H54 (cell line): ENCODE measurements at places on chromosomes 7 and 10.

DNA sequence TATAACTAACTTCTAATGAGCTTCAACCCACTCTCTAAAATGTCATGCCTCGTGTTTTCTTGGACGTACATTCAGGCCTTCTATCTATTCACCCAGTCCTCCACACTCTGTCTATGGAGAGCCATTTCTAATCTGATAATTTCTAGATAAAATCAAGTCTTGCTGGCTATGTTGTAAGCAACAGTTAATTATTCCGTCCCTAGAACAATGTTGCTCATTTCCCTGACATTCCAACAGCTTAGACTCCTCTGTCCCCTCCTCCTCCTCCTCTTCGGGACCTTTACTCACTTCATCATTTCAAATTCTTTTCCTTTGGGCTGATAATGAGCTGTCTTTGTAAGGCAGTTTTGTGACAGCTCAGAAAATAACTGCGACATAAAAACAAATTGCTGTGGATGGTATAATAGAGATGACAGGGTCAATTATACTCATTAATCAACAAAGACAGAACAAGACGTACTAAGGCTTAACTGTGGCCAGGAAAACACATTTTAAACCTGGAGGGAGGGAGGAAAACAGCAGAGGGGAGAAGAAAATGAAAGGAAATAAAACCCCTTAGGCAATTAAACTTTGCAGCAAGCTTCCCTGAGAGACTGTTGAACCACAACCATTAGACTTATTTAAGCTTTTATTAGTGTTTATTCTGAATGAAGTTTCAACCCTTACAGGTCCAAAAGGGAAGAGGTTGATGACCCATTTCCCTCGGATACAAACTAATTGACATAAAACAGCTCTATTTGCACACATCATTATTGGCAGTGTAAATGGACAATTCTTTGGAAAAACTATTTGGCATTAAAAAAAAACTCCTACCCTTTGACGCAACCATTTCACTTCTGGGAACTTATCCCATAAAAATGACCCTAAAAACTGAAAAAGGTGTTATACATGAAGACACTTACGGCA, 179.1 kb downstream of the SFMBT2 start:
- DNase-seq: no peak

- no peak for DNase-seq
These were observed 230.3 kb upstream of the GHITM start for GRCh38 chr10:83909001-83909400.

DNA sequence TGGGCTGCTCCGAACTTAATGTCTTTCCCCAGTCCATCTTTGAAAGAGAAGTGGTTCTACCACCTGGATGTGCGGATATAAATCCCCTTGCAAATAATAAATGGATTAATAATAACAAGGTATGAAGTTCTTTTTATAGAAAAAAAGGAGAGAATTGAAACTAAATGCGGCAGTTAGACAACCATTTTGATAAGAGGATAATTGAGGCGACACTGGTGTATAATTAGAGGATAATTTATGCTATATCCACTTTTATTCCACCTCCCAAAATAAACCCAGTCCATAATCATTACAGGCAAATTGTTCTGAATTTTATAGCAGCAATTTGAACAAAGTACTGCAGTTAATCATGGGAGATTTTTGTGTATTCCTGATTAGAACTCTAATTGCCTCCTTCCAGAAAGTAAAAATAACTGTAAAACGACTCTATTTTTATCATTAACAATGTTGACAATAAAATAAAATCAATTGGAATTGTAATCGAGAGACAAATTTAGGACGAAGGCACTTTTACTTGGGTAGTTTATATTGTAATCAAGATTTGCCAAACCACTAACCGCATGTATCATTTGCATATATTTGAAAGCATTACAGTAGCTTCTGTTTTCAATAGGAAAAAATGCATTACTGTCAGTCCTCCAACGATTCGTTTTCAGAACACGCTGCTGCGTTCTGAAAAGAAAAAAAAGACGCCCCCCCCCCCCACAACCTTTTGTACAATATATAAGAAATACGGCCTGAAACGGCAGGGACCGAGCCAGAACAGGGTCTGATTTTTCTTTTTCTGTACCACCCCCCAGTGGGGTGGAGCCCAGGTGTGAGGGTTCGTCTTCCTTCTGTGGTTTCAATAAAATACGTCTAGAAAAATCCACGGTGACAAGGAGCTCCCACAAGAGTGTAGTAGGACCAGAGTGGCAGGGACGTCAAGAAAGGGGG, 838 bp upstream of the DLX6 start:
- no peak for DNase-seq

DNA sequence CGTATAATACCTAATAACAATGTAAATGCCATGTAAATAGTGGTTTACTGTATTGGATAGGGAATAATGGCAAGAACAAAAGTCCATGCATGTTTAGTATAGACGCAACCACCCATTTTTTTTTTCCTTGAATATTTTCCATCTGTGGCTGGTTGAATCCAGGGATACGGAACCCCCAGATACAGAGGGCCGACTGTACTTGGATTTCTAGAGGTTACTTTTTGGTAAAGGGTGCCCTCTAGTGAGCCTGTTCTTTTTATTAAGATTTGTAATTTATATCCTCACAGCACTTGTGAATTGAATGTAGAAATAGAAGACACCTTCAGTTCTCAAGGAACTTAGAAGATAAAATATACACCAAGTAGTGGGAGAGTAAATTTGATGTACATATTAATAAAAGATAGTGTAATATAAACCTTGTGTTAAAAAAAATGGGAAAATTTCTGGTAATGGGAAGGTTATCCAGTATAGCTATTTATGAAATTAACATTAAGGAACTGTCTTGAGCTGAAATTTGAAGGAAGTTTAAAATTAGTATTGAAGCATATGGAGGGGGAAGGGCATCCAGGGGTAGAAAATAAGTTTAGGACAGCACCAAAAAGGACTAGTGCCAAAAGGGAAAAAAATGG, 32.0 kb downstream of the EXOC6 start:
- DNase-seq: no peak

DNA sequence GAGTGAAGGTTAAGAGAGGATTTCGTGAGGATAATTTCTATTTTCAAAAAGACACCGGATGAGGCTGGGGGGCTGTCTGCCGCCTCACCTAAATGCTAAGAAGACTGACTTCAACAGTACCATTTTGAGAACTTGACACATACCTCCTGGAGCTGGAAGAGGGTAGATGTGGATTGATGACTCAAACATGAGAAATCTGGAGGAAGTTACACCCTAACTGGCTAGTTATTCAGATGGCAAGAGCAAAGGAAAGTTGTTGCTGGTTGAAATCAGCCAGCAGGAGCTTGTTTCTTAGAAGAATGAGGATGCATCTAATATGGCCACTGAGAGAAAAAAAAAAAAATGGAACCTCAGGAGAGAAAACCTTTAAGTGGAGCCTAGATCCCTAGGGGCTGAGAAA, 76.2 kb upstream of the KIAA1217 start:
- DNase-seq: no peak

- no peak for DNase-seq
These were observed 14.7 kb downstream of the CYTH3 start for GRCh38 chr7:6257675-6258074.

GRCh38 chr10:17233286-17233991, 5.4 kb downstream of the VIM start:
- DNase-seq: no peak

GRCh38 chr7:36894190-36894589, 169.9 kb upstream of the AOAH start:
- no peak for DNase-seq

GRCh38 chr10:73965890-73966768, 31.8 kb upstream of the VCL start:
- peak; percentile 83 for DNase-seq

GRCh38 chr10:10786109-10787090, 231.3 kb upstream of the CELF2 start:
- DNase-seq: no peak

- no peak for DNase-seq
These were observed 128.2 kb downstream of the SPAG6 start for GRCh38 chr10:22473459-22473858.

- no peak for DNase-seq
These were observed 74.1 kb upstream of the DUSP5 start for GRCh38 chr10:110423650-110424049.

GRCh38 chr10:78654047-78654590, 414.6 kb upstream of the ZMIZ1 start:
- no peak for DNase-seq

GRCh38 chr10:5641501-5641900, 24.9 kb downstream of the ASB13 start:
- no peak for DNase-seq

GRCh38 chr10:70771311-70772194, 13.6 kb downstream of the TBATA start:
- DNase-seq: no peak

GRCh38 chr10:8069627-8070026, 15.1 kb downstream of the GATA3 start:
- DNase-seq: no peak

- no peak for DNase-seq
These were observed 33.7 kb upstream of the GATAD1 start for GRCh38 chr7:92413550-92413949.

- DNase-seq: no peak
These were observed 28.3 kb downstream of the FZD9 start for GRCh38 chr7:73461782-73462285.

GRCh38 chr10:88901984-88902789, 22.1 kb downstream of the STAMBPL1 start:
- no peak for DNase-seq

GRCh38 chr10:60570896-60571295, 181.2 kb upstream of the ANK3 start:
- DNase-seq: no peak

DNA sequence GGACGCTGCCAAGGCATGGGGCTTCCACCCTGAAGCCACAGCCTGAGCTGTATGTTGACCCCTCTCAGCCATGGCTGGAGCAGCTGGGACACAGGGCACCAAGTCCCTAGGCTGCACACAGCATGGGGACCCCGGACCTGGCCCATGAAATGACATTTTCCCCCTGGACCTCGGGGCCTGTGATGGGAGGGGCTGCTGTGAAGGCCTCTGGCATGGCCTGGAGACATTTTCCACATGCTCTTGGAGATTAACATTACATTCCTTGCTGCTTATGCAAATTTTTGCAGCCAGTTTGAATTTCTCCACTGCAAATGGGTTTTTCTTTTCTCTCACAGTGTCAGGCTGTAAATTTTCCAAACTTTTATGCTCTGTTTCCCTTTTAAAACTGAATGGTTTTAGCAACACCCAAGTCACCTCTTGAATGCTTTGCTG, 463.6 kb downstream of the ZWINT start:
- no peak for DNase-seq

DNA sequence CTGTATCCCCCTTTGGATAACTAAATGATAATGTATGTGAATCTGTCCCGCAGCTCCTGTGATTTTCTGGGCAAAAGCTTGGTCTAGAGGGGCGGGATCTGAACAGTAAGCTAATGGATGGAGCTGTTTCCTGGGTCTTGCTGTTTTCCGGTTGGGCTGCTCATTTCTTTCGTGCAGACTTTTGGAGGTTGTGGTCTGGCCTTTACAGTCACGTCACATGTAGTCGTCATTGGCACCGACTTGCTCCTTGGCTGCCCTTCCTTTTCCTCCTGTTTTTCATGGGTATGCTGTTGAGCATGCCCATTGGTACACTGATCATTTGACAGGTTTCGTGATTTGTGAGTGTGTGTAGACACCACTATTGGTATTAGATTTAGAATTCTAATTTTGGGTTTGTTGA, 2.0 kb downstream of the FBH1 start:
- no peak for DNase-seq

DNA sequence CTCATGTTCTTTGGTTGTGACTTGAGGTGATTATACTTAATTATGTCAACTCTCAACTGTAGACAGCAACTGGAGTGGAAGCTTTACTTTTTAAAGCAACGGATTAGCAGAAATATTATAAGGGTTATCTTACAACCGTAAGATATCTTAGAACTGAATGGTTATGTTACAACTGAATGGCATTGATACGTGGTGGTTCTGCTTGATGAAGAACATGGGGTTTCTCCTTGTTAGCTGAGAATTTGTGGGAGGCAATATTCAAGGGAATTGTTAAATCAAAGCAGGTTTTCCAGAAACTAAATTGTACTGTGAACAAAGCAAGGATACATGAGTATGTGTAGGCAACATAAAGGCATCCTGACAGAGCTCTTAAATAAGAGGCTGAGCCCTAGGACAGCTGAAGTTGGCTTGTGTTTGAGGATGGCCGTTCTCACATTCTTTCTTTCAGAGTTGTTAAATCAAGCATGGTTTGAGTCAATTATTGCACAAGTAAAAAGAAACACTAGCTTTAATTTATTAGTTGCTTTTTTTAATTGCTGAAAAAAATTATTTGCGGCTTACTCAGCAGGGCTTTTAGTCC, 350.0 kb downstream of the PLXDC2 start:
- no peak for DNase-seq

DNA sequence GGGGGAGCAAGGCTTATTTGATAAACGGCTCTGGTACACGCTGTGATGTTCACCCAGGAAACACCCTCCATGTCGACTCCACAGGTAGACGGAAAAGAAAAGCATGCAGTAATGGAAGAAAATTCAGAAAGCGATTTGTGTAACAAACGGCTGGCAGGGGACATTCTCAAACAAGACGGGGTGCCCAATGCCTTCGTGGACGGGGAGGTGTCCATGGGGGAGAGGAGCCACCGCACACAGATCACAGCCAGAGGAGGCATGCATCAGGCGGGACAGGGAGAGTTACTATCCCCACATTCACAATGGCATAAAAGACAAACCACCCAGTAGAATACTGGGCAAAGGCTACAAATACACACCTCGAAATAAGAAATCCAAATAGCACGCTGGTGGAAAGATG, 20.1 kb downstream of the CNPY1 start:
- DNase-seq: no peak

- no peak for DNase-seq
These were observed 16.1 kb upstream of the TAS2R40 start for GRCh38 chr7:143205560-143206293.

DNA sequence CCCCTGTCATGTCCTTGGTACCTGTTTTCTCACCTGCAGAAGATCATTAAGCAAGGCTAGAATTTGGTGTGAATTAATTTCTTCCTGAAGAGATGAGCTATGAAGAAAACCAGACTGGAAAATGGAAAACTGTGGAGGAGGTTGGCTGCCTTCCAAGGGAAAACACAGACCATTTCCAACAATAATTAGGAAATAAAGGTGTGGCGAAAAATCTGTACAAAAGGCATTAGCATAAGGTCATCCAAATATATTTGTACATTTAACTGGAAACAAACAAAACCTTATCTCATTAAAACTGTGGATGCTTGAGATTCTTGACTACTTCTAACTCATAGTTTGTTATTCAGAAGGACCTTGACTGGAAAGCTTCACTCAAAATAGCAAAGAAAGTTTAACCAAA, 1.7 kb downstream of the STN1 start:
- no peak for DNase-seq
